HAP-1 (cell line): ENCODE measurements at places on chromosomes 1 and 21.

GRCh38 chr21:34187935-34188334 is 114.6 kb downstream of the MRPS6 start:
- no peak for DNase-seq

DNA sequence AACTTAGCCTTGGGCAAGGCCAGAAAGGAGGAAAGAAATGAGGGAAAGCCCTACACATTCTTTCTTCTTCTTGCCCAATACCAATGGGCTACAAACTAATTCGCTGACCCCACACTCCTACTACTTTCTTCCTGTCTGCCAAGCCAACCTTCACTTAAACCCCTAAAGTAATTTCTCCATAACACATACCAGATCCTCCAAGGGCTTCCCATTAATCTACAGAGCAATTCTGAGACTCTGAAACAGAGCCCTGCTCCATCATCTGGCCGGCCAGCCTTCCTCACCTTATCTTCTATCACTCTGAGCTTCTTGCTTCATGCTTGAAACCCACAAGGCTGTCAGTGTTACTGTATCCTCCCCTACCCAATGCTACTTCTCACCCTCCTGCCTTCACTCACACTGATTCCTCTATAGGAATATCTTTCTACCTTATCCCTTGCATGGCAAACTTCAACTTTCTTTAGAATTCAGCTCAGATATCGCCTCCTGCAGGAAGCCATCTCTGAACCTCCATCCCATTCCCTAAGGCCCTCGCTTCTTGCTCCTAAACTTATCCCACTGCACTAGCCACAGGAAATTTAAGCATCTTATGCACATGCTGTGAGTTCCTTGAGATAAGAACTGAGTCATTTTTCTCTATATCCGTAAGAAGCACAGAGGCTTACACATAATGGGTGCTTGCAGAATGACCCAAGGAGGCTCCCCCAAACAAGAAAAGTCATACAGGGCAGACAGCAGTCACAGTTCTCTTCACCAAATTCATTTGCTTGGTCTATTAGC is 81.9 kb downstream of the JAK1 start:
- DNase-seq = no peak

- peak; percentile 74 for DNase-seq
Measured at GRCh38 chr1:201385299-201385891, 7.9 kb upstream of the TNNT2 start.

GRCh38 chr1:7891804-7892203 is 38.9 kb upstream of the UTS2 start:
- DNase-seq = no peak

GRCh38 chr1:167880580-167881021 is 33.3 kb downstream of the ADCY10 start:
- no peak for DNase-seq

GRCh38 chr1:109438798-109439297 is 12.6 kb upstream of the PSMA5 start:
- no peak for DNase-seq

- no peak for DNase-seq
Measured at GRCh38 chr1:91753878-91754277, 132.1 kb downstream of the TGFBR3 start.

DNA sequence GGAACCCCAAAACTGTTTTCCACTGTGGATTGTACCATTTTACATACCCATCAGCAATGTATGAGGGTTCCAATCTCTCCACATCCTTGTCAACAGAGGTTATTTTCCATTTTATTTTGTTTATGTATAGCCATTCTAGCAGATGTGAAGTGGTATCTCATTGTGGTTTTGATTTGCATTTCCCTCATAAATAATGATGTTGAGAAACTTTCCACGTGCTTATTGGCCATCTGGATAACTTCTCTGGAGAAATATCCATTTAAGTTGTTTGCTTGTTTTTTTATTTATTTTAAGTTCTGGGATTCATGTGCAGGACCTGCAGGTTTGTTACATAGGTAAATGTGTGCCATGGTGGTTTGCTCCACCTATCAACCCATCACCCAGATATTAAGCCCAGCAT is 280.2 kb upstream of the USP25 start:
- DNase-seq = no peak

GRCh38 chr1:62138029-62138428 is 56.6 kb upstream of the L1TD1 start:
- DNase-seq = no peak

DNA sequence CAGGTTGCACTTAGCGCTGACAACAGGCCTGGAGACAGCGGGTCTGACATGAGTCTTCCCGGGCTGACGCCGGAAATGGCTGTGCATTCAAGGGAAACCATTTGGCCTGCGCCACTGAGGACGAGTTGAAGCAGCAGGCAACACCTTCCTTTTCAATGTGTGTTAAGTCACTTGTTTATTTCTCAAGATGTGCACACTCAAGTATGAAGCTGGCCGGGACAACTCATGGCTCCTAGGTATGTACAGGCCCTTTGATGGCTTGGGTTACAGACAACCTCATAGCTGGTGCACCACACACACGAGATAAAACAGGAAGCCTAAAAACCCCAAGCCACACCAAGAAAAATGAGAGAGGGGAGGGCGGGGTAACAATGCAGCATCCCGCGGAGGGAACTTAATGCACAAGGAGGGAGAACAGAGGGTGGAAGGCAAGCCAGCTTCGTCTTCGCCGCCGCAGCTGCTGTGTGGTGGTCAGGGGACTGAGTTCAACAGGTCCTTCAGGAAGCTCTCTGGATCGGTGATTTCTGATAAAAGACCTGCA is 118.0 kb upstream of the IFFO2 start:
- no peak for DNase-seq

DNA sequence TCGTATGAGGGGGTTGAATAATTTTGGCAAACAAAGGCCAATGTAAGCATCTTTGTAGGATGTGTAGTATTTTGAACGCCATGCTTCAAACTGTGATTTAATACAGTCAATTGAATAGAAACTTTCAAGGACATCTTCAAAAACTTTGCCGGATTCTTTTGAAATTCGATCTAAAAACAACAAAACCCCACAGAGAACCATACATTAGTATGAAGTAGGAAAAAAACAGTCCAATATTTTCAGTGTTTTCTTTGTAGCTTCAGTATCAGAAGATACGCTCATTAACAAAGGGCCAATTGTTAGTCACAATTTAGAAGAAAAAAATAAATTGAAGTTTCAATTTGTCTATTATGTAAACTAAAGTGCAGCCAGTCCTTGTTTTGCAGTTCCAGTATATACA is 20.7 kb upstream of the SYNJ1 start:
- no peak for DNase-seq

GRCh38 chr1:15459771-15460707 is 3.5 kb downstream of the CELA2A start:
- DNase-seq = no peak

GRCh38 chr1:31746687-31747086 is 17.5 kb downstream of the ADGRB2 start:
- DNase-seq = no peak

DNA sequence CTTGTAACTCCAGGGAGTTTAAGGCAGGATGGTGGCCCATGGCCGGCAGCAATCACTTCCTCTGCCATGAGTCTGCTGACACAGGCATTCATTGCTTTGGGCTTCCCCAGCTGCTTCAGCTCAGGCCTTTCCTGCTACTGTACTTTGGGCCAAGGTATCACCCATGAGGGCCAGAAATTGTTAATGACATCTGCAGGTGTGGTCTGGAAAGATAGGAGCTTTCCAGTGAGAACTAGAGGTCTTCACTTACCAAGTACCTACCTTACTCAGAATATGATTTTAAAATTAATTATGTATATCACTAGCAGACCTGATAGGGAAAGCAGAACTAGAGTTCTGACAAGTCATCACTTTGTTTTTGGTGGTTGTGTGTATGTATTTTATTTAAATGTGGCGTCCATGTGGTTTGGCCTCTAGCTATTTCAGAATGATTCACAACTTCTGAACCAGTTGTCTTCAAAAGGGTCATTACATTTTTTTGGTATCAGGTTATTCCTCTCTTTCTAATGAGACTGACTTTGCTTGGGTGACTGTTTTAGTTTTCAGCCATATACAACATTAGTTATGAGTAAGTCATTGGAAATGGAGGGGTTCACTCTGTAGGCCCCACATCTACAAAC is 2.7 kb downstream of the RGL1 start:
- DNase-seq = no peak

- no peak for DNase-seq
Measured at GRCh38 chr1:179105393-179105792, 23.5 kb downstream of the TOR3A start.

DNA sequence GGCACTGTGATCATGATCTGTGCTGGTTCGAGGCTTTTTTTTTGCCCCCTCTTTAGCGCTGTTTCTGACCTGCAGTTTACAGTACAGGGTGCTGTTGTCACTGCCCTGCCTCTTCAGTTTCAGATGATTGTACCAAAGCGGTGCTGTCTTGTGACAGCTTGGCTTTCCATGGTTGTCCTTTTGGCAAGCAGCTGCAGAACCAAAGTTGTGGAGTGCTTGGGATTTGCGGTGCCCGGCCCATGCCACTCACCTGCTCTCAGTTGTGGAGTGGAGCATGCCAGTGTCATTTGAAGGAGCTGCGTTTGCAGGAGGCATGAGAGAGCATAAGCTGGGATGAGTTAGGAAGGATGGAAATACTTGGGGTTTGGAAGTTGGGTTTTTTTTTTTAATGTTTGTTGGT is 48.4 kb downstream of the DOP1B start:
- no peak for DNase-seq

DNA sequence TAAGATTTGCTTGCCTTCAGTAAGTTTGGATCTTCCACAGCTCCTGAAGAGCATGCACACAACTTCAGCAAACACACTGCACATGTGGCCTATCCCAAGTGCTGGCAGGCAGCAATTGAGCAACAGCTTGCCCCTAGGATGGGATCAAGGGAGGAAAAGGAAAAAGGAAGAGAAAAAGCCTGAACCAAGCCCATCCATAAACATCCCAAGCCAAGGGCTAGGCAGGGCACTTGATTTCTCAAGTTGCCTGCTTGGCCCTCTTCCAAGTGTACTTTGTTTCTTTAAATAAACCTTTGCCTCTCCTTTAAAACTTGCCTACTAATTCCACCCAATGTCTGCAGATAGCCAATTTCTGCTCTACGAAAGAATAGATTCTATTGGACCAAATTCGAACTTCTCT is 49.0 kb upstream of the OLFM3 start:
- no peak for DNase-seq

GRCh38 chr21:29105218-29105617 is 25.2 kb upstream of the MAP3K7CL start:
- DNase-seq = no peak

DNA sequence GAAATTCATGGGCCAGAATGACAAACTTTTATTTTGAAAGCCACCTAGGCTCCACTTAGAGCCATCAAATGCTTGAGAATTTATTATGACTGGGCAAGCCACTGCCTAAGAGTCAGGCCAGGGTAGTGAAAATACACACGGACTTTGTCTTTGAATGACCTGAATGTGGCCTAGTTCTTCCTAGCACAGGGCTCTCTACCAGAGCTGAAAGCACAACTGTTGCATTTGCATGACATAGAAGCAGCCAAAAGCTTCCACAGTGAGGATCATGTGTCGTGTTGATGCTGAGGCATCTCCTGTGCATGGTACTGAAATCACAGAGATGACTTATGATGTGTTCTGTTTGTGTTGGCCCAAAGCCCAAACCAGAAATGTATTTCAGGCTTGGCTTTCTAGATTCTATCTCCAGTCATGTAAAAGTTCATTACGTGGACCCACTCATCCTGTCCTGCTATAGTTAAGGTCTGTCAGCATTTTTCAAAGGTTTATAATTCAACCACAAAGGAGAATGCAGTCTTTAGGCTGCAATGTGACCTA is 164.0 kb upstream of the UBE2U start:
- peak; percentile 9 for DNase-seq

GRCh38 chr21:26043891-26044290 is 126.7 kb downstream of the APP start:
- no peak for DNase-seq

- no peak for DNase-seq
Measured at GRCh38 chr1:227185291-227185690, 133.0 kb downstream of the CDC42BPA start.

DNA sequence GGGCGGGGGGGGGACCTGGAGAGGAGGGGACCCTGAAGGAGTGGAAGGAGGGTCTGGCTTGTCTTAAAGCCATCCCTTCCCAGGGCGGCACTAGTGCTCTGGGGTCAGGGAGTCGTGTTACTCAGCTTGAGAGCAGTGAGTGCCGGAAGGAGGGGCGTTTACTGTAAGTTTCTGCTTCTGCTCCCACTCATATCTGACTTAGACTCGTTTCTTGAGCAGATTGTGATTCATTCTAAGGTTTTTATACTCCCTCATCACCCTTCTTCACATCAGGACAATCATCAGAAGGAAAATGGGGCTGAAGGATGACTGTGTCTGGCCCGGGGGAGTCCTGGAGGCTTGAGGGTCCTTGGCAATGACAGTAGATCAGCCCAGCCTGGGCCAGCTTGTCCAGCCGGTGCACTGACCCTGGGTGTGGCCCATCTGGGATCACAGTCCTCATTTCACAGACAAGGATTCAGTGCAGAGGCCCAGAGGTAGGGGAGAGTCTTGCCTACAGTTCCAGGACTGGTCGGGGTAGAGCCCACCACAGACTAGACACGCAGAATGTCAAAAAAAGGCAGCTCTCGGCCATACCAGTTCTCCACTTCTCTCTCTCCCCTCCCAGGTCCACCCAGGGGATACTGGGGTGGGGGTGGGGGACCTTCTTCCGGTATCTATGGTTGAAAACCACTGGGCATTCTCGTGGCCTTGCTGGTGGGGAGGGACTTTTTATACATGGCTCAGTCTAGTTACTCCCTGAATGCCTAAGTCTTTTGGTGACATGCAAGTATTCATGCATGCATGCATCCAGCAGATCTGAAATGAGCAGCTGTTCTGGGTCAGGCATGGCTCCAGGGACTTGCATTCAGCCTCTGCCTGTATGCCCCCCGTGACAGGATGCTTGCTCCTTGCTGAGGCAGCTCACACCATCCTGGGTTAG is 5.1 kb downstream of the TNFRSF8 start:
- DNase-seq = no peak

DNA sequence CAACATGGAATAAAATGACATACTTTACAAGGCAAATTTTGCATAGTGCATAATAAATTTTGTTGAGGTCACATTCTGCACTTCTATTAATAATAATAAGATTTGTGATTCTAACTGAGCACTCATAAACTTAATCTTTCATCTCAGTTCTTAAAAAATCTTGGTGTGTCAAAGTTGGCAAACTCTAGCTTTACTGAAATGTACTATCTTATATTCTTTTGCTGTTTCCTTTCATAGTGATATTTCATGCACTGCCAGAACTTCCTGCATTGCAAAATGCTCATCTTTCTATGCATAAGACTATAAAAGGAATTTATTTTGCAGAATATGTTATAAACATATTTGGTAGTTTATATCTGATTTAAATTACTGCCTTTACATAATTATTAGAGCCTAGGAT is 797.6 kb downstream of the ADGRL2 start:
- DNase-seq = no peak

DNA sequence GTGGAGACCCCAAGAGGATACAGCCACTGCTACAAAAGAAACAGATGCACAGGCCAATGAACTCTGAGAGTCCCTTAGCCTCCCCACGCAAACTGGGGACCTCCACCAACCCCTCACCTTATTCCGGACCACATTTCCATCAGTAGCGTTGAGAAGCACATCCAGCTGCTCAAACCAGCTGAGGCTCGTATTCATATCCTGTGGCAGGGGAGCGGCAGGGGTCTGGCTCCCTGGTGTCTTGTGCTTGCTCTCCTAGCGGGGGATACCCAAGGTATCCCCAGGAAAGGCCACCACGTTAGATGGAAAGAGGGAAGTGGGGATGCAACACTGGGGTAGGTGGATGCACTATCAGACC is 481 bp downstream of the CCDC163 start:
- DNase-seq = no peak
